Pulmonary artery endothelial cell (primary cell): ENCODE measurements at places on chromosomes 6 and 20. TPM values are rescaled to one million over a fixed set of nuclear protein-coding genes. Genes with fewer than 3 reads are reported as not detected.

The EEF1A2 gene
- total RNA-seq = 0.32 and 0.99 TPM in 2 replicates

The ZNF335 gene
- 9.5 and 14.6 TPM in 2 replicates for total RNA-seq

DNA sequence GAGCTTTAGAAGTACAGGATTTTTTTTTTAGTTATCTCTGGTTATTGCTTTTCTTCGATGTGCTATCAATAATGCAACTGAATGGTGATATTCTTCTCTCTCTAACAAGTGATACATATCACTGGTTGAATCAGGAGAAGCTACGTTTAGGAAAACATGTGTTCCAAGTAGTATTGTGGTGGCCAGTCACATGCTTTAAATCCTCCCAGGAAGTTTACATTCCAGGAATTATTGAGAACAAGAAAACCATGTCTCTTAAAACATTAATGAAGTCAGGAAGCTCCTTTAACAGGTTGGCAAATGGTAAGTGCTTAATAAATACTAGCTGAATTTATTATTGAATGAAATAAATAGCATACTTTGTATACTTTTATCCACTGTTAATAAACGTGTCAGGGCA, 371.1 kb downstream of the BCKDHB start:
- DNase-seq = no peak

GRCh38 chr6:163438940-163439335, 24.4 kb downstream of the QKI start:
- DNase-seq = no peak

- DNase-seq = no peak
These were observed 148.2 kb upstream of the GGTLC1 start for GRCh38 chr20:24136659-24137246.
